KG1 (cell line): ENCODE measurements at places on chromosomes 6 and 20.
A peak's percentile ranks its signal among the peaks of the same experiment; 100 is the strongest.

GRCh38 chr6:136521427-136521826, 28.8 kb downstream of the MAP7 start:
- no peak for DNase-seq

DNA sequence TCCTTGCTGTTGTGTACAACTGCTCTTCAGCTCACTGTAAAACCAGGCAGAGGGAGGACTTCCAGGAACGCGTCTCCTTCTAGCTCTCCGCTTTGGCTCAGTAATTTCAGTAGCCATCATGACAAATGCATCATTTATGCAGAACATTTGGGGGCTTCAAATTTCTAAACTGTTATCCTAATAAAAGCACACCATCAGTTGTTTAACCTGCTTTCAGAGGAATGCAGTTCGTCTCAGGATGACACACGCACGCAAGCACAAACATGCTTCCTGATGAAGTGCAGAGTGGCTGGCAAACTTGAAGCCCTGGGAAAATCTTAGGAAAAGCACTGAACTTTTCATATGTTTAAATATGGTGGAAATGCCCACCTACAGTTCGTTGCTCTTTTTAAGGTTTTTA, 24.4 kb downstream of the SLC22A23 start:
- DNase-seq: no peak

- DNase-seq: peak; percentile 11
These were observed 233.5 kb upstream of the QKI start for GRCh38 chr6:163180874-163181541.

DNA sequence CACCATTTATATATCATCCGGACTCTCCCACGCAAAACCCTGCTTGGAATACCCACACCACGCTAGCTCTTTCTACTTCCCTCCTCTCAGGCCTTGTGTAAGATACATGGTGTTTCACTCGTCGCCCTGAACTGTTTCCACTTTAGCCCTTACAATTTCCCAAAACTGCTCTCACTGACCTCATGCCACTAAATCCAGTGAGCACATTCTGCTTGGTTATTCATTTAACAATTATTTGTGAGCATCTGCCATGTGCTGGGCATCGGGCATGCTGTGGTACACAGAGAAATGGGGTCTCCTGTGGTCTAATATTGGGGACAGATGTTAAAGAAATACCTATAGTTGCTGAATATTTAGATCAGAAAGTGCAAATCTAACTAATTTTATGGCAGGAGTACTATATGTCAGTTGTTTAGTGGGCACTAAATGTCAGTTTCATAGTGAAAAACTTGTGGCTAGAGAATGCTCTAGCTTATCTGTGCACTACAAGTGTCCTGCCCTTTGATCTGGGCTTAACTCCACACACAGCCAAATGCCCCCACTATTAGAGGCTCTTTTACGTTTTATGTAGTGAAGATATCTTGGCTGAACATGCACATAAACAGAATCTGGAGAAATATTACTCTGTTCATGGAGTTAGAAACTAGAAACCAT, 41.0 kb downstream of the PLEKHG1 start:
- DNase-seq: no peak

- DNase-seq: no peak
These were observed 43.0 kb downstream of the FRK start for GRCh38 chr6:116017546-116018295.

- no peak for DNase-seq
These were observed at the start of gene SGK1 for GRCh38 chr6:134317471-134318131. SGK1 (minus strand) TSS chr6:134318112; CDS start chr6:134317460, 652 bp downstream.

DNA sequence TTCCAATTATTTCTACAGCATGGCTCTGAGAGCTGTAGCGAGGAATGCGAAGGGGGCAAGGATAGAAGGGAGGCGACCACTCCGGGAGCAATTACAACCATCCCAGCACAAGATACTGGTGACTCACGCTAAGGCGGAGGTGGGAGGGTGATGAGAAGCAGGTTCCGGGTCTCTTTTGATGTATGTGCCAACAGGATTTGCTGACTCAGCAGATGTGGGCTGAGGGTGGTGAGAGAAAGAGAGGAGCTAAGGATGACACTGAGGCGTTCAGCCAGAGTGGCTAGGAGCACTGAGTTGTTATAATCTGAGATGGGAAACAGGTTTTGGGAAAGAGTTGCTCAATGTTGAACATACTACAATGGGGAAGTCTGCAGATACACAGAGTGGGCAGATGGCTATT, 9.3 kb upstream of the TXNDC5 start:
- no peak for DNase-seq

DNA sequence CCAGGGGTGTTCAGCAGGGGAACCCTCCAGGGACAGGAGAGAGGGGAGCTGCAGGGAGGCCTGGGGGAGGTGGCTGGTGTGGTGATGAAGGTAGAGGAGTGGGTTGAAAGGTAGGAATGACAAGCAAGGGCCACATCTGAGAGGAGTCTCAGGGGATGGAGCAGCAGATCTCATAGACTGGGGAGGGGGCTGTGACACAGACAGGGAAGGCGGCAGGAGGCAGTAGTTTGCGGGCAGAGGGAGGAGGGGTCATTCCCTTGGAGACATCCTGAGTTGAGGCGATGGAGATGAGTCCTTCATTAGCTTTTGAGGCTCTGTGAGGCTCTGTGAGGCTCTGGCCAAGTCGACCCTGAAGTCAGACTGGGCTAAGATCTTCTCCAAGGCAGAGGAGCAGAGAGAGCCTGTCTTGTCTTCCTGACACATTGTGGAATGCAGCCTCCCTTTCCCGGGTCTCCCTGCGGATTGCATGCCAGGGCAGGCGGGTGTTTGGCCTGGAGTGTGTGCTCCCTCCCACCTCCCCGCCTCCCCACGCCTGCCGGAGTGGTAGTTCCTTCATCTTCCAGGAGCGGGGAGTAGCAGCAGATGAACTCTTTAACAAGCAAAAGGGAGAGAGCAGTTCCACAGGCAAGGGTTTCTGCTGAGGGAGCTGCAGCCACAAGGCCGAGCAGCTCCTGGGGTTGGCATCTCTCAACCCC, 34.3 kb upstream of the MLN start:
- DNase-seq: no peak

DNA sequence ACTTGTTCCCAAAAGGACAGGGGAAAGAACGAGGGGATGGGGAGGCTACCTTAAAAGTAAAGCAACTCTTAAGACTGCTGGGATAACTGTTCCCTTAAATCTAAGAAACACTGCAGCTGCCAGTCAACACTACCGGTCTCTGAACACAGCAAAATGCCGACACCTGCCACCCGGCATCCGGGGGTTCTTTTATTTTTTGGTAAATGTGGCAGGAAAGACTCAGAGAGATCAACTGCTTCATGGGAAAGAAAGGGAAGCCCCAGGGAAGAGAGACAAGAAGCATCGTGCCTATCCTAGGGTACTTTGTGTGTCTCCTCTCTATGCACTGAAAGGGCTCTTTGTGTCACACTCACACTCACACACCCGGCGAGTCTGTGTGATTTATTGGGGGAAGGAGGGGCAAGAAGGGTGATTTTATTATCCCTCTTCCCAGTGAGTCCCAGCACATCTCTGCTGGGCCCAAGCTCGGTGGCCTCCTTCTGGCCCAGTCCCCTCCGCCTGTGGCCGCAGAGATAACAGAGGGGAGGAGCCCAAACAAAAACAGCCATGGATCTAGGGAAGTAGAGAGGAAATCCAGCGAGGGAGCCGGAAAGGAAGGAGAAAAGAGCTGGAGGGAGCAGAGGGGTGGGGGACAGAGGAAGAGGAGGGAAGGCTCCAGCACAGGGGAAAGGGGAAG, 1.4 kb downstream of the FYN start:
- DNase-seq: no peak

GRCh38 chr6:42727627-42728026, 5.2 kb upstream of the PRPH2 start:
- no peak for DNase-seq

GRCh38 chr6:142550310-142551063, 248.7 kb downstream of the ADGRG6 start:
- DNase-seq: no peak

- DNase-seq: no peak
These were observed 226.2 kb downstream of the ERMARD start for GRCh38 chr6:169977434-169978265.

DNA sequence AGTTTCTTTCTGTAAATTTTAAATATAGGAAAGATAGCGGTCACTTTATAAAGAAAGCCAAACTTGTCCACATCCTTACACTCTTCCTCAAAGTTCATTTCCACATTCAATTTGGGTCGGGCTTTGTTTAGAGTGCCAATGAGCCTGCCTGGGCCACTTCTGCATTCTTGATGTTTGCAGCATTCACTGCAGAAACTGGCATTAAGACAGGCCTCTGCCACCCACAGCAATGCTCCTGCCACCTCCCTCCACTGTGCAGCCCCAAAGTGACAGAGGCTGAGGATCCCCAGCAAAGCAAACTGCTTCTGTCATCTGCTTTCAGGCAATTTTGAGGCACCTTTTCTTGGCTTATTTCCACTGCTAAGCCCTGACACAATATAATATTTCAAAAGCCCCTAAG, 61.2 kb downstream of the TNFAIP3 start:
- peak; percentile 76 for DNase-seq

- DNase-seq: peak; percentile 14
These were observed 10.4 kb upstream of the GCNT2 start for GRCh38 chr6:10510592-10511367.

DNA sequence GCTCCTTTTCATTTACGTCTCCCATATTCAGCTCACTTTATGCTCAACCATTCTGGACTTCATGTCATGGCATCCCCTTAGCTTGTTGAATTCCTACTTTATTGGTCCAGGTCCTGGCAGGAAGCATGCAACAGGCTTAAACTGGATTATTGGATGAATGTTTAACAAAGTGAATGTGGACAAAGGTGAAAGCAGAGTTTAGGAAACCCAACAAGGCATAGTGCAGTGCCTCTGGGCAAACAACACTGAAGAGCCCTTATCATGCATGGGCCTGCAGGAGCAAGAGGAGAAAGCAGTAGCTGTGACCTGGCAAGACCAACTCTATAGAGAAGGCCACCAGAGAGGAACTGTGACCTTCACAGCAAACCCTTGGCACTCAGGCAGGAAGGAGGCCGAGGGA, 5.3 kb upstream of the ANKRD66 start:
- no peak for DNase-seq

DNA sequence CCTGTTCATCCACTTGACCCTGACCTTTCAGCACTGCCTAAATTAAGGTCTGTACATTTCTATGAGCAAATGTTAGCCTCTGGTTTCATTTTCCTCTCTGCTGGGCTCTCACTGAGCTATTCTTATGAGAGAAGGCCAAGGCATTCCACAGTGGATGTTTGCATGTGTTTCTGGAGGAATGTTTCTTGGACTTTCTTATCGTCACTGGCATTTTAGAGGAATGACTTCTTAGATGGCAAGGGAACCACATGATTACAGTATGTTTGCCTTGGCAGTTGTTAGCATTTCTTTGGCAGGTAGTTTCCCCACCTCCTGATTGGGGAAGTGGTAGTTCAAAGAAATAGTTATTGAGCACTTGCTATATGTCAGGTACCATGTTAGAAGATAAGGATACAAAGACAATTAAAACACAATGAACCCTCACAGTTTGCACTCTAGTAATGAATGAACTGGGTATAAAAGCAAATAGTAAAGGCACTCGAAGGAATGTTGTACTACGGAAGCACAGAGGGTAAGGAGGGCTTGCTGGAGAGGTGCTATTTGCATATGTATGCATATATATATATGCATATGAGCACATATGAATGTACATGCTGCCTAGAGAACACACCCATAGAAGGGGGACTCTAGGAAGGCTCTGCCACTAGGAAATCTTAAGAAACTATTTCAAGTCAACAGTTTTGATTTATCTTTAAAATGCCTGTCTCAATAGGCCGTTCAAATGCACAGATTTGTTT, 307.4 kb downstream of the EYA4 start:
- no peak for DNase-seq

DNA sequence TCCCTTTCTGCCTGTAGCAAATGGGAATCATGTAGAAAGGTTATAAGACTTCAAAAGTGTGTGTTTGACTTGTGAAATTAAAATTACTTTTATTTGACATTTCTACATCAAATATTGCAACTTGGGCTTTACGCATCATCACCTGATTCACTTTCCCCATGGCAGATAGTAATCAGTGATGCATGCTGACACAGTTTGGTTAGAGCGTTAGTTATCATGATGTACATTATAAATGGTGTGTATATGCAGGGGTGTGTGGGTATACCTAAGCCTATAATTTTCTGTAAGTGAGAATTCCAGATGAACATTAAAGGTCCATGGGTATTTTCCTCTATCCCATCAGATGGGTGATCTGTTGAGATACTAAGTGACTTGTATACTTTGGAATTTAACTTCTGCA, 141.5 kb downstream of the KLHL32 start:
- no peak for DNase-seq

DNA sequence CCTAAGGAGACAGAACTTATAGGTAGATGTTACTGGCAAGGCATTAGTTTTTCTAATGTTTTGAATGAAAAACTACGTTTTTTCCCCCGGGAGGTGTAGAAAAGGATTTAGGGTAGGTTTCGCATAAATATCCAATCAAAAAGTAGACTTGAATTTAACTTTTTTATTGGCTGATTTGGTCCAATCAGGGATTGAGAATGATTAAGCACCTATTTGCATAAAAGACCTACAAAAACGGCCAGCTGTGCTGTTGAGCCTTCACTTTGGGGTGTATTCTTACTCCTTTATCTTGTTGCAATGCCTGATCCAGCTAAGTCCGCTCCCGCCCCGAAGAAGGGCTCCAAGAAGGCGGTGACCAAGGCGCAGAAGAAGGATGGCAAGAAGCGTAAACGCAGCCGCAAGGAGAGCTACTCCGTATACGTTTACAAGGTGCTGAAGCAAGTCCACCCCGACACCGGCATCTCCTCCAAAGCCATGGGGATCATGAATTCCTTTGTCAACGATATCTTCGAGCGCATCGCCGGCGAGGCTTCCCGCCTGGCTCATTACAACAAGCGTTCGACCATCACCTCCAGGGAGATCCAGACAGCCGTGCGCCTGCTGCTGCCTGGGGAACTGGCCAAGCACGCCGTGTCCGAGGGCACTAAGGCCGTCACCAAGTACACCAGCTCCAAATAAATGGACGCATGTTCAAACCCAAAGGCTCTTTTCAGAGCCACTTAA, 113.5 kb upstream of the BTN3A2 start:
- DNase-seq: peak; percentile 75

- no peak for DNase-seq
These were observed 19.6 kb downstream of the RPP21 start for GRCh38 chr6:30364591-30364990.

GRCh38 chr6:133805876-133806275, 83.0 kb upstream of the TCF21 start:
- no peak for DNase-seq
